NCI-H82 (cell line): ENCODE measurements at places on chromosomes 4 and X.

GRCh38 chr4:136319789-136320464, 1212.4 kb downstream of the PCDH18 start:
- DNase-seq = no peak

GRCh38 chr4:43837604-43838003, 611.0 kb downstream of the KCTD8 start:
- DNase-seq = no peak

GRCh38 chr4:110617075-110617640, 5.7 kb downstream of the PITX2 start:
- no peak for DNase-seq

DNA sequence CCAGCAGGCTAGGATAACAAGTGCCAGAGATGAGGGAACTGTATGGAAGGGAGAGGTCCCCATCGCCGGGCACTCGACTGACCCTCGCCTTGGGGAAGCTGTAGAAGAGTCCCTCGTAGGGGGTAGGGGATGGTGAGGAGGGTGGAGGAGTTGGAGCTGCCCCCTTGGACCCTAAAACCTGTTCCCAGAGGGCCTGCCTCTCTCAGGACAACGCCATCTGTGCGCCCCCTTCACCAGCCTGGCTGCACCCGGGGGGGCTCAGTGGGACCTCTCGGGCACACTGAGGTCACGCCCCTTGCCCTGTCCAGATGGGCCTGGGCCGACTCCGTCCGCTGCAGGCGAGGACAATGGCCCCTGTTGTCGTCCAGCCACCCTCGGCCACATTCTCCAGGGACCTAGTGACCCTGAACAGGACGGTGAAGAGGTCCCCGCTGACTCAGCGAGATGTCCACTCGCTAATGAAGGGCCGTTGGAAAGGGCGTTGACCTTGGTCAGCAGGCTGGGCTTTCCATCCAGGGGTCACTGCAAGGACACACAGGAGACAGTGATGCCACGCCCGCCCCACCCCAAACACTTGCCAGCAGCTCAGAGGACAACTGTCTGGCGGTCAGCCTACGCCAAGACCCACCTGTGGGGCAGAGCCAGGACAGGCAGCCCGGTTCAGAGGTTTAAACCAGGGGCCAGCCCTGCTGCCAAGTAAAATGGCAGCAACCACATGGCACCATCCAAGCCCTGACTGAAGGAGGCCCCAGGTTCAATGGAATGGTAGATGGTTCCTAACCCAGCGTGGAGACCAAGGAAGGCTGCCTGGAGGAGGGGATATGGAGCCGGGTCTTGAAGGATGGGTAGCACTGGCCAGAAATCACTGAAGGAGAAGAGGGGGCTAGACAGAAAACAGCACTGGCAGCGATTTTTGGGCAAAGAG, 51.2 kb downstream of the HMX1 start:
- DNase-seq = no peak

- no peak for DNase-seq
Observed at GRCh38 chrX:37818031-37818430, 29.3 kb downstream of the DYNLT3 start.

GRCh38 chr4:186032259-186032658, 36.7 kb upstream of the TLR3 start:
- peak; percentile 2 for DNase-seq

- no peak for DNase-seq
Observed at GRCh38 chr4:124754681-124755080, 42.1 kb upstream of the ANKRD50 start.

DNA sequence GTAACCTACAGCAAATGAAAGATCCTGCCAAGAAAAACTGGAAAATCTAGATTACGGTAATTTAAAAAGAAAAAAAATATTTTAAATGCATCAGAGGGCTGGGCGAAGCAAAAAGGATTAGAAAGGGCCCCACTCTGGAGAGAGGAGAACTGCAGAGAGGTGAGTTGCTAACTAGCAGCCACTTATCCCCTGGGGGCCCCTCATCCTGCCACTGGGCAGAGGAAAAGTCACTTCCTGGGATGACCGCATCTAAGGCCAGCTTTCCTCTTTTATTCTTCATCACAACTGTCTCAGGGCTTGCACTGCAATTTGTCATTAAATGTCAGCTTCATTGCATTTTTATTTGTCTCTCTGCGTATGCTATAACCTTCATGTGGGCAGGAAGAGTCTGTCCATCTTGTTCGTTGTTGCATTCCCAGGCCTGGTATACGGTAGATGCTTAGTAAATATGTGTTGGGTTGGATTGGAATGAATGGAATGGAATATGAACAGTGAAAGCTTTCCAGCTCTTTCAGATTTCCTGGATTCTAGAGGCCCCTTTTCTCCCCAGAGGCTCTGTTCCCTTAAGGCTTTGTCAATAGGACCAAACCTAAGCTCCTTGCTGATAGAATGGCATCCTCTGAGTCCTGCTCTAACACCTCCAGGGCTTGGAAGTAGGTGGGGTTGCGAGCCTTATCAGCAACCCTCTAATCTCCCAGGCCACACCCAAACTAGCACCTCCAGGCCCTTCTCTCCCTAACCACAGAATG, 58.9 kb downstream of the TLR10 start:
- no peak for DNase-seq

- peak; percentile 55 for DNase-seq
Observed at GRCh38 chrX:134999469-134999868, 8.7 kb downstream of the SMIM10 start.

DNA sequence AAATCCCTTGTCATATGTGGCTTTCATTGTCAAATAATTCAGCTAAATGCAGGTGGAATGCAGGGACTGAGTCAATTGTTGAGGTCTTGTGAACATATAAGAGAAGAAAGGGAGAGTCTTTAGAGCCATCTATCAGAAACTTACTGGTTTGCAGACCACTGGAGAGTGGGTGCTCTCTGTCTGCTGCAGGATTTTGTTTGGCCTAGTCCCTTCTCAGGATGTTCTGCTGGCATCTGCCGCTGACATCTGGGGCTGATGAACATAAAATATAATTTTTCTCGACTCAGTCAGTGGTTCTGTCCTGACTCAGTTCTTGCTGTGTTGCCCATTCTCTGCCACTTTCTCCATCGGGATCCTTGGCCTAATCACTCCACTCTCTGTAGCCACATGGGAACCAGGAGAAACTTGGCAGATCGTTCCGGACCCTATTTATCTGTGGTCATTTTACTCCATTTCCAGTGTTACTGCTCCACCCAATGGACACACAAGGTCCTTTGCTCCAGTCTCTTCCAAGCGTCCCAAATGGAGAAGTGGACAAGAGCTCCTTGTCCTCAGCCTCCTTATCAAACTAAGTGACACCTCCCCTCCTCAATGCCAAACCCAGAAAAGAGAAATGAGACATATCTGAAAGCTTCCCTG, 436.2 kb downstream of the FAT4 start:
- peak; percentile 7 for DNase-seq

GRCh38 chrX:10619425-10620046, 849 bp downstream of the MID1 start:
- no peak for DNase-seq

GRCh38 chr4:86043755-86044592, 315.9 kb downstream of the MAPK10 start:
- peak; percentile 68 for DNase-seq

DNA sequence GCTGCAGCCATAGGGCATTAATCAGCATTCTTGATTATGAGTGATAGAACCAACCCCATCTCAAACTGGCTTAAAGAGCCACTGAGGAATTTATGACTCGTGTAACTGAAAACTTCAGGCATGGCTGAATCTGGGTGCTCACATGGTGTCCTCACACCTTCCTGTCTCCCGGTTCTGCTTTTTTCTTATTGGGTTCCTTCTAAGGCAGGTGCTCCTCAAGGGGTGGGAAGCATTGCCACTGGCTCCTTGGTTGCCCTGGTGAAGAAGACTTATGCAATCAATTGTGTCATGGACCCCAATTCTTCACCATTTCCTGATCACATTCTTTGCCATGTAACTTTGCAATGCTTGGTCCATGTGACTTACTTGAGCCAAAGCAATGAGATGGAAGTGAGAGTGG, 4.3 kb upstream of the ZCCHC4 start:
- no peak for DNase-seq

DNA sequence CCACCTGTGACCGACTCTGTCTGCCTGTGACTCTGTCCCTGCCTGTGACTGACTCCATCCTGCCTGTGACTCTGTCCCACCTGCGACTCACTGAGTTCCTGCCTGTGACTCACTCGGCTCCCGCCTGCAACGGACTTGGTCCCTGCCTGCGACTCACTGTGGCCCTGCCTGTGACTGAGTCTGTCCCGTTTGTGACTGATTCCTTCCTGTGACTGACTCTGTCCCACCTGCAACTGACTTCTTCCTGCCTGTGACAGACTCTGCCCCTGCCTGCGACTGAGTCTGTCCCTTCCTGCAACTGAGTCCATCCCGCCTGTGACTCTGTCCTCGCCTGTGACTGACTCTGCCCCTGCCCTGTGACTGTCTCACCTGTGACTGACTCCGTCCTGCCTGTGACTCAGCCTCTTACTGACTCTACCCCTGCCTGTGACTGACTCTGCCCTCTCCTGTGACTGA, 9.6 kb upstream of the UVSSA start:
- no peak for DNase-seq

DNA sequence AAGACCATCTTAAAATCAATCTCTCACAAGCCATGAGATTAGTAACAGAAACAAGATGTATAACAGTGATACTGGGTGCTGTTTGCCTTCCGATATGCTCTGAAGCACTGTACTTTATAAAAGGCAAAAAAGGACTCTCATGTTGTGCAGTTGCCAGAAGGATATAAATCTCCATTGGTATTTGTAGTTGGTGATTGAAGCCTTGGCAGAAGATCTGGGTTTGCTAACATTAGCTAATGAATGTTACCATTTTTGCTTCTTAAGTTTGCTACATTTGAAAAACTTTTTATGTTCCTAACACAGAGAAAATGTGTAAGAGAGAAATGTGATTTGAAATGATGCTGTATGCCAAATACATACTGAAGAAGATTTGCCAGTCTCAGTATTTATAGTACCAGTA, 44.4 kb downstream of the RAP1GDS1 start:
- no peak for DNase-seq

DNA sequence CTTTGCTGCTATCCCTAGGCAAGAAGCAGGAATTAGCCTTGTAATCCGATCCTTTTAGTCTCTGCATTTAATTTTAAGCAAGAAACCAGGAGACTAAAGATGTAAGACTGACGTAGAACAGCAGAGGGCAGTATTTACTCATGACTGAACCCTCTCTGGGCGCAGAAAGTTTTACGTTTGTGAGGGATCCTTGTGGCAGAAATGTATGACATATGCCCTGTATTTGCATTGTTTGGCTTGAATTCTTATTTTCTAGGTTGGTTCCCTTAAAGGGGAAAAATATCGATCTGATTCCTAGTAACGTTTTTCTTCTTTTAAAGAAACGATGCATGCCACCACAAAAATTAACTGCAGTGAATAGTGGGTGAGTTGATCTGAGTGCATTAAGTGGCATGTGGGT, 1.3 kb upstream of the FAT4 start:
- DNase-seq = peak; percentile 90

GRCh38 chr4:55117511-55117910, 7.9 kb downstream of the KDR start:
- DNase-seq = no peak

- peak; percentile 6 for DNase-seq
Observed at GRCh38 chr4:13933191-13933590, 305.7 kb upstream of the BOD1L1 start.

GRCh38 chrX:123830309-123830708, 29.5 kb upstream of the XIAP start:
- DNase-seq = no peak

- no peak for DNase-seq
Observed at GRCh38 chr4:141570290-141570689, 66.1 kb upstream of the IL15 start.
